ENCODE measurements at places on chromosomes 1 and 21. TPM values are rescaled to one million over a fixed set of nuclear protein-coding genes. Genes with fewer than 3 reads are reported as not detected.

KRTAP7-1 gene
- not detected for total RNA-seq

SPATA46 gene
- total RNA-seq = not detected

OR2M3 gene
- not detected for total RNA-seq

TMPRSS3 gene
- 0.18 TPM for total RNA-seq

OXCT2 gene
- 16.2 TPM for total RNA-seq

Measured in left cardiac atrium (tissue), 4 donors.